ENCODE measurements at places on chromosomes 2 and 18. TPM values are rescaled to one million over a fixed set of nuclear protein-coding genes. Genes with fewer than 3 reads are reported as not detected.

The RNF125 gene
- total RNA-seq: 1.8 TPM

- ATAC-seq: no peak
Measured at GRCh38 chr2:68693951-68694350, 40.7 kb upstream of the ARHGAP25 start.

The UCN gene
- total RNA-seq: 0.56 TPM

DNA sequence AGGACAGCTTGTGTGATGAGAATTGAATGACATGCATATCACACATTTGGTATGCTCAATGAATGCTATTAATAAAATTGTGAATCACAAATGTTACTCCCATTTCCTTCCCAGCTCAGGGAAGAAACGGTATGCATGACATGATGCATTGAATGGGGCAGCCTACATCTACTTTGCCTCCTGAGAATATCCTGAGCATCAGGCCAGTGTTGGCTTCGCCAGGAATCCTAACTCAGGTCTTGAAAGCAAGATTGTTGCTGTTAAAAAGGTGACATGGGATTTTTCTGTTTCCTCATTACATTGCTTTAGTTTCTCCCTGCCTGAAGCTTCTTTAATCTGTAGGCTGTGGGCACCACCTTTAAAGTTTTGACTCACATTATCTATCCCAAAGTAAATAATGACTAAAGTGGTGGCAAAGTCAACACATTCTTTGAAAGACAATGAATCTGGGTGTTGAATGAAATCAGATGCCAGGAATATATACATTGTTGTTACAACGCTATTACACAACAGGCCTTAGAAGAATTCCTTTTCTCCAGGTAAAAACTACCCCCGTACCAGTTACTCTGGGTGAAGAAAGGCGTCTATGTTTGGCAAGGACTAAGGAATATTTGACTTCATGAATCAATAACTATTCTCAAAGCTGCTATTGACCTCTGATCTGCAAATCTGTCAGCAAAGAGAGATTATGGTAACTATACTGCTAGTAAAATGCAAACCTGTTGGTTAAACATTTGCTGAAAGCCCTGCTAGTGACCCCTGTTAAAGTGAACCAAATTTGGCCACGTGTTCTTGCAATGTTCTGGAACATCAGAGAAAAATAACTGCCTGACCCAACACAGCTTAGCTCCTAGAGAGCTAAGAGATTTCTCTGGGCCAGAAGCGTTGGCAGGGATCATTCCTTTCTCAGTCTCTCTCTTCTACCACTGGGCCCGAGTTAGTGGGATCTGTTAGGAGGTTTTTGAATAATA is 30.5 kb upstream of the NEDD4L start:
- peak; percentile 91 for ATAC-seq

GRCh38 chr18:7064346-7064745 is 53.3 kb downstream of the LAMA1 start:
- no peak for ATAC-seq

Data from esophagus mucosa (tissue), 1 donor.